NCI-H1092 treated with DMSO at 0.1 percent for 48 hours (cell line): ENCODE measurements at places on chromosomes 2 and 18.
A peak's percentile ranks its signal among the peaks of the same experiment; 100 is the strongest.

- no peak for DNase-seq
Observed at GRCh38 chr2:182302174-182302573, 124.7 kb downstream of the PDE1A start.

DNA sequence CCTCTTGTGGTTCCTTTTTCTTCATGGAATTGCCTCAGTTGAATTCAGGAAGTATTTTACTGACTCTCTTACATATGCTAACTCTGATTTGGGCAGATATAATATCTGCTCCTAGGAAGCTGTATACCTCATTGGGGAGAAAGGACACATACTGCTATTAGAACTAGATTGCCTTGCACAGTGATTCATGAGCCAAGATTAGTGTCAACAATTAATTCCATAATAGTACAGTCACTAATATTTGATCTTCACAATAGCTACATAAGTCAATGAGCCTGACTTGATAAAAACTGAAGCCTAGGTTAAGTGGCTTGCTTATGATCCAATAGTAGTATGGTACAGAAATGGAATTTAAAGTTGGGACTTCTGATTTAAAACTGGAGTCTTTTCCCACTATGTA is 127.6 kb downstream of the ETAA1 start:
- no peak for DNase-seq

DNA sequence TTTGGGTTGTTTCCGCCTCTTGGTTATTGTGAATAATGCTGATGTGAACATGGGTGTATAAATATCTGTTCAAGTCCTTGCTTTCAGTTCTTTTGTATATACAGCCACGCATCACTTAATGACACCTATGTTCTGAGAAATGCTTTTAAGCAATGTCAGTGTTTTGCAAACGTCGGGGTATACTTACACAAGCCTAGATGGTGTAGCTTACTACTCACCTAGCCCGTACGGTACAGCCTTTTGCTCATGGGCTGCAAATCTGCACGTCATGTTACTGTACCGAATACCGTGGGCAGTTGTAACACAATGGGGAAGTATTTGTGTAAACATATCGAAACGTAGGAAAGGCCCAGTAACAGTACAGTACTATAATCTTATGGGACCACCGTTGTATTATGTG is 12.4 kb downstream of the RALB start:
- no peak for DNase-seq

GRCh38 chr2:170965446-170966225 is 36.6 kb downstream of the GORASP2 start:
- DNase-seq: no peak

GRCh38 chr18:50711386-50711785 is 108.4 kb downstream of the MRO start:
- peak; percentile 62 for DNase-seq

GRCh38 chr2:223459328-223459939 is 142.7 kb downstream of the SCG2 start:
- DNase-seq: peak; percentile 58

DNA sequence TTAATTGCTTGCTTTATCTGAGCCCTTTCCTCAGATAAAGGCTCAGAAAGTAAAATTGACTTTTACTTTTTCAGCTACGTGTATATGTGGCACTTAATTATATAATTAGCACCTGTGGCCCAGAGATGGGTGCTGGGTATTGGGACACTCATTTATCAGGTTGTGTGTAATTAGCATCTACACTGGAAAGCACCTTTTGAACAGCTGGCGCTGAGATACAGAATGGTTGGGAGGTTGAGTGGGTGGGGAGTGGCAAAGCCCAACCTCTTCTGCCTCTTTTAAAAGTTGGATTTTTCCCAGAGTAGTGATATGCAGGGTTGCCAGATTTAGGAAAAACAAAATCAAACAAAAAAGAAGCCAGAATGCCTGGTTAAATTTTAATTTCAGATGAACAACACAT is 23.9 kb downstream of the SPTBN1 start:
- DNase-seq: no peak

GRCh38 chr2:123993728-123994323 is 31.3 kb upstream of the CNTNAP5 start:
- peak; percentile 25 for DNase-seq

GRCh38 chr18:58054041-58054781 is 10.2 kb downstream of the NEDD4L start:
- no peak for DNase-seq

- no peak for DNase-seq
Observed at GRCh38 chr2:8582651-8583399, 99.0 kb upstream of the ID2 start.

DNA sequence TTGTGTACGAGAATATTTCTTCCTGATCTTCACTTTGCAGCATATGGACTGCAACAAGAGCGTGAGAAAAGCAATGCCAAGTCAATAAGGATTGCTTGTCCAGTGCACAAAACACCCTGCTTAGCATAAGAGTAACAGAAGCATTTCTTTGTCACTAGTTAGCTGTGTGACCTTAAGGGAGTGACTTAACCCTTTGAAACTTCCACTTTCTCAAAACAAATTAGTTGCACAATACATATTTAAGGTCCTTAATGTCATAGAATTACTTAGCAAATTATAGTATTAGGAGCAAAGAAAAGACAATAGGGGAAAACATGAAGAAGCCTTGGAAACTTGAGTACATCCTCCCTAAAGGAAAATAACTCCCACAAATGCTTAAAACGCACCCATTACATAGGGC is 230.1 kb downstream of the RNF152 start:
- no peak for DNase-seq

GRCh38 chr18:78878335-78878734 is 101.3 kb upstream of the SALL3 start:
- no peak for DNase-seq

- no peak for DNase-seq
Observed at GRCh38 chr18:63788447-63789096, 13.4 kb downstream of the SERPINB7 start.

DNA sequence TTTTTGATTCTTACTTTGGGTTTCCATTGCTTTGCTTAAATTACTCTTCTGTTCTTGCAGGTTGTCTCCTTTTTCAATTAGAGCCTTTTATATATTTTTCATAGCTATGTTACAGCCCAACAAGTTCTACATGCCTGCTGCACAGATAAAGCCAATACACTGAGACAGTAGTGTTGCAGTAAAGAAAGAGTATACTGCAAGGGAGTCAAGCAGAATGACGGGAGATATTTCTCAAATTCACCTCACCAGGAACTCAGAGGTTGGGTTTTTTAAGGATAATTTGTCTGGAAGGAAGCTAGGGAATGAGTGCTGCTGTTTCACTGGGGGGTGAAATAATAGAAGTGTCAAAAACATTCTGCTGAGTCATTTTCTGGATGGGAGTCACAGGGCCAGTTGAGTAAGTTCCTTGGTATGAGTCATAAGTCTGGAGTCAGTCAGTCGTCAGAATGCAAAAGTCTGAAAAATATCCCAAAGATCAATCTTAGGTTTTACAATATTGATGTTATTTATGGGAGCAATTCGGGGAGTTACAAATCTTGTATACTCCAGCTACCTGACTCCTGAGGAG is 193.0 kb upstream of the RGPD4 start:
- no peak for DNase-seq

- DNase-seq: peak; percentile 61
Observed at GRCh38 chr18:31684279-31685096, at the start of gene B4GALT6. B4GALT6 (minus strand) TSS chr18:31684581; CDS start chr18:31684426, 155 bp downstream.

GRCh38 chr2:135667045-135667444 is 74.6 kb upstream of the UBXN4 start:
- DNase-seq: no peak

DNA sequence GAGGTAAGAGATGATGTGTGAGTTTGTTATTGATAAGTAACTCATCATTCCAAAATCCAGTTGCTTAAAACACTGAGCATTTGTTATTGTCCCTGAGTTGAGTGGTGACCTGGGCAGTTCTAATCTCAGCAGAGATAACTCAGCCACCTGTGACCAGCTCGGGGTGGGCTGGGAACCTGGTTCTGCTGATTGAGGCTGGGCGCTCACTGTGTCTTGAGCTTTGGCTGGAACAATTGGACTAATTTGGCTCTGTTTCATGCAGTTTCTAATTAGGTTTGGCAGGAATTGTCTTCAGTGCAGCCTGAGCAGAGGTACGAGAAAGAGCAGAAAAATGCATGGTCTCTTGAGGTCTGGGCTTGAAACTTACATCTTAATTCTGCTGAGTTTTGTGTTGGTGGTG is 144.7 kb downstream of the RNF144A start:
- DNase-seq: no peak

DNA sequence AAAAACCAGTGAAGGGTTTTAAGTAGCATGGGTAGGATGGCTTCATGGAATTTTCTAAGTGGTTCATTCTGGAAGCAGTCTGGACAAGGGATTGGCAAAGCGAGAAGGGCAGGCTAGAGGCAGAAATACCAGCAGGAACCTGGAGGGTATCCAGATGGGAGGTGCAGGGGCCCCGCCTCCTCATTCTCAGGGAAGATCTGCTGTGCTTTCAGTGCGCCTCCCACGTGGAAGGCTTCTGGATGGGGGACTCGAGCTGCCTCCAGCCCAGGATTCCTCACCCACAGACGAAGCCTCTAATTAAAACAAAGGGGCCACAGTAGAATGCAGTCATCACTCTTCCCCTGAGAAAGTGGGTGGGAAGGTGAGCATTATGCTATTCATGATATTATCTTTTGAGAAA is 79.8 kb downstream of the VSNL1 start:
- no peak for DNase-seq

DNA sequence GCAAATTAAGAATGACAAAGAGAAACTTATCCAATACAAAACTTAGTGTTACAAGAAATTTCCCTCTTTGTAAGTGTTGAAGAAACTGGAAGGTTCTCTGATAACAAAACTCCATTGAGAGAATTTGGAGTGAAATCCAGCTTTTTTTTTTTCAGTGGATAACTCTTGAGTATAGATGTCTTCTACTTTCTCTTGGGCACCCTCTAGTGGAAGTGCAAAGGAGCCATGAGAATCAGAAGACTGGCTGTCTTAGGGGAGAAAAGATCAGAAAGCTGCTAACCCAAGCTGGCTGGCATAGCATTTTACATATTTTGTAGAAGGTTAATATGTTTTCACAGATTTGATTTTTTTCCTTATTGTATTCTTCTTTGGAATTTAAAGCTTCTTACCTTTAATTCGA is 138.8 kb upstream of the SATB2 start:
- DNase-seq: peak; percentile 3

DNA sequence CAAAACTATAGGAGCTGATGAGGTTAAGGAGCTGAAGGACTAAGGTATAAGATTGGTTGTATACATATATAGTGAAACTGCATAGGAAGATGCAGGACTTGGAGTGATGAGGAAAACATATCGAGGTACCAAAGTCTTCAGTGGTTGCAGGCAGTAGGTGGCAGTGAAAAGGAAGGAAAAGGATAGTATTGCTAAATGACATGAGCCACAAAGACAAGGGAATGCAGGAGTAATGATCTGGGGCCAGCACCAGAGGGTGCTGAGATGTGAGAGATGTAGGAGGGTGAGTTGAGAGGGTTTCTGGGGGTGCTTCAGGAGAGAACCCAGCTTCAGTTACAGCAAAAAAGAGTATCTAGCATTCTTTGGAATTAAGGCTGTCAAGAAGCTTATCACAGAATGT is 172.2 kb upstream of the MYO3B start:
- no peak for DNase-seq

- no peak for DNase-seq
Observed at GRCh38 chr18:50832754-50833153, 12.9 kb upstream of the MRO start.

DNA sequence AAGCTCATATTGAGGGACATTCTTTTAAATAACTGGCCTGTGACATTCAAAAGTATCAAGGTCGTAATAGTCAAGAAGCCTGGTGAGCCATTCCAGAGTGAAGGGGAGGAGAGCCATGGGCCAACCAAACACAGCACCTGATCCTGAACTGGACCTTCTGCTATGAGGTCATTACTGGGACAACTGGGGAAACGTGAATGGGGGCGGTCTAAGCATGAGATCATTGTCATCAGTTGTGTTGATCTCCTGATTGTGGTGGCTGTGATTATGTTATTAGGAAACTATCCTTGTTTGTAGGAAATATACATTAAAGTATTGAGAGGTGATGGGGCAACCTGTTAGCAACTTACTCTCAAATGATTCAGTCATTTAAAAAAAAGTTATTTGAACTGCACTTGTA is 79.3 kb downstream of the FBXO15 start:
- no peak for DNase-seq

DNA sequence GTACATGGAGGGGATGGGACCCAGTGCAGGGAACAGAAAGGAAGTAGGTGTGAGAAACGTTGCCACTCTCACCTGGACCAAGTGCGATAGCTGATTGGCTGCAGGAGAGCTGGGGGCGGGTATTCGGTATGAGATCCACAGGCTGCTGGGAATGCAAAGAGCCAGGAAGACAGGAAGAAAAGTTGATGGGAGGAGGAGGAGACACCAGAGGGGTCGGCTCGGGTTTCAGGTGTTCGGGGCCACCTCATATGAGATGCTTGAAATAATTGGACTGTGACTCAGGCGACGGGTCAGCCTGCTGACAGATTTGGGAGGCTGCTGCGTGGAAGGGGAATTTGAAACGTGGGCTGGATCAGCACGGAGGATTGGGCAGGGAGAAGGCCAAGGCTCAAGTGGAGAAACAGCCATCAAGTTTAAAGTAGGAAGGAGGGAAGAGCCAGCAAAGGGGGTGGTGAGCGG is 65.1 kb downstream of the MRPS9 start:
- no peak for DNase-seq

GRCh38 chr2:6986301-6986911 is 69.2 kb downstream of the RNF144A start:
- peak; percentile 49 for DNase-seq

DNA sequence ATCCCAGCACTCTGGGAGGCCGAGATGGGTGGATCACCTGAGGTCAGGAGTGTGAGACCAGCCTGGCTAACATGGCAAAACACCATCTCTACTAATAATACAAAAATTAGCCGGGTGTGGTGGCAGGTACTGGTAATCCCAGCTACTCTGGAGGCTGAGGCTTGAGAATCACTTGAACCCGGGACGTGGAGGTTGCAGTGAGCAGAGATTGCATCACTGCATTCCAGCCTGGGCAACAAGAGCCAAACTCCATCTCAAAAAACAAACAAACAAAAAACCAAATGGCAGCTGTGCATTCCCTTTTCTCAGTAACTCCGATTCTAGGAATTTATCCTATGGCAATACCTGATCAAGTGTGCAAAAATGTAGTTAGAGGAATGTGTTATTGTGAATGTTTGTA is 4.7 kb upstream of the GRHL1 start:
- no peak for DNase-seq

DNA sequence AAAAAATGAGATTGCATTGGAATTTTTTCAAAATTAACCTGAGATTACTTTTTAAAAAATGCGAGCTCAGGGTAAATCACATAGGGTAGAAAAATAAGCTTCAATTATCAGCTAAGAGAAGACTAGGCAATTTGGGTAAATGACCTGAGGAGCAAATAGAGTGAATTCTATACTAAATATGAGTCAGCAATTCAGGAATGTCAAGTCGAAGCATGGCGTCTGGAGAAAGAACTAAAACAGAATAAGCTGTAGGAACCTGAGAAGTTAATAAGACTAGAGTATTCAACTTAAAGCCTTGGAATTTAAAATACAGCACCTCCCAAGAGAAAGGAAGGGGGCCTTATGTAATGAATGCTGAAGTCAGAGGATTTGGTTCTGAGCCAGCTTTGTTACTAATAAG is 487.0 kb downstream of the SUCLG1 start:
- no peak for DNase-seq

GRCh38 chr2:65464604-65465003 is 32.2 kb upstream of the SPRED2 start:
- DNase-seq: no peak
